ENCODE measurements at places on chromosomes 11 and 22.
A peak's percentile ranks its signal among the peaks of the same experiment; 100 is the strongest.

DNA sequence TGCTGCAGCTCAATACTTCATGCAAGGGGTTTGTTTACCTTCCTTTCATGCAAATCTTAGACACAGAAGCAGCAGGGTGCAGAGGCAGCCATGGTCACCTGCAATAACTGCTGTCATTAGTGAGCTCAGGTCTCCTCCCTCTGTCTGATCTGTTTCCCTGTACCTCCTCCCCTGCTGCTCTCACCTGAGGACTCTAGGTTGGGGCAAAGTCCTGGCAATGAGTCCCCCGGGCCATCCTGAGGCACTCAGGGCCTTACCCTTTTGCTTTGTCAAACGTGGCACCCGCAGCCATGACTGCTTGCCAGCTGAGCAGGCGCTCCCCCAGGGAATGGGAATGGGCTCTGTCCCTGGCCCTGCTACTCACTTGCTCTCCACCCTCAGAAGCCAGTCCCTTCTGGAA, 3.9 kb downstream of the LRRC10B start:
- no peak for DNase-seq

DNA sequence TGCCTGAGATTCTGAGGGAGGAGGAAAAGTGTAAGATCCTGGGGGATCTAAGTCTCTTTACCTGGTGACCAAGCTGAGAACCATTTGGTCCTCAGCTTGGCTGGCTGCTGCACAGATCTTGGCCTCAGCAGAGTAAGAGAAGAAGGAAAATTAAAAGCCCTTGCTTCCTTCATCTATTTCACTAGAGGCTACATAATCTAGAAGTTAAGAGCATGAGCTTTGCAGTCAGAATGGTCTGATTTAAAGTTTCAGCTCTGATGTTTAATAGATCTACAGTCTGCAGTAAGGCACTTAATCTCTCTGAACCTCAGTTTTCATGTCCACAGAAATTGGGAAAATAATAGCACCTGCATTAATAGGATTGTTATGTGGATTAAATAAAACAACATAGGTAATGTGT, 3.1 kb upstream of the ZBTB16 start:
- no peak for DNase-seq

GRCh38 chr11:5689551-5689983, at the start of gene TRIM22:
Gene TRIM22, plus strand, starts transcription at chr11:5689790. Its CDS starts 6,443 bp downstream, at chr11:5696233.
- DNase-seq, result peak; percentile 39

GRCh38 chr11:12106501-12106900, 3.9 kb upstream of the MICAL2 start:
- DNase-seq, result no peak

DNA sequence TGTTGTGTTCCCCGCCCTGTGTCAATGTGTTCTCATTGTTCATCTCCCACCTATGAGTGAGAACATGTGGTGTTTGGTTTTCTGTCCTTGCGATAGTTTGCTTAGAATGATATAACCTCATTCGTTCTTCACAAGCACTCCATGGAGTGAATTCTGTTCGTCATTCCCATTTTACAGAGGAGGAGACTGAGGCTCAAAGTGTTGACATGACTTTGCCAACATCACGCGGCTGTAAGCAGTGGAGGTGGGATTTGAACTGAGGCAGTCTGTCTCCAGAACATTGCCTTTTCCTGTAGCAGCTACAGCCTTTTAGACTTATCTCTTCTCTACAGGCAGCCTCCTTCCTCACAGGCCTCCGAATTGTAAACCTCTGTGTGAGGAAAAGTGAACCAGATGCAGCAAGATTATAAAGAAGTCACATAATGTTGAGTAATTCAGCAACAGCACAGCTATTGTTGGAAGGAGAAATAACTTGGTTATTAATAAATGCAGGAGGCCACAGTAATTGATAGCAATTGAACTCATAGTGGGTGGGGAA, 74.6 kb downstream of the MYO18B start:
- no peak for DNase-seq

DNA sequence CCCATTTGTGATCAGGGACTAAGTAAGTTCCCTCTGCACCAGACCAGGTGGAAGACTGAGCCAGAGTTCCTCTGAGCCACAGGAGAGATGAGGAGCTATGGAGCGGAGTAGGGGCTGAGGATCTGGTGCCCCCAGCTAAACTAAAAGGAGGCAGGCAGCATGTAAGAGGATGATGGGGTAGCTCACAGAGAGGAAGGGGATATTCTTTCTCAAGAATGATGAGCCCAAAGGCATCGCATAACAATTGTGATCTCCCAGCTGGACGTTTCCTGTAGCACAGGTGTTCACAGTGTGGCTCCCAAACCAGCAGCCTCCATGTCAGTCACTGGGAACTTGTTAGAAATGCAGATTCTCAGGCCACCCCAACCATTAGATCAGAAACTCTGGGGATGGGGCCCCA, 24.4 kb downstream of the ADAMTS8 start:
- DNase-seq, result no peak

- no peak for DNase-seq
Observed at GRCh38 chr11:62404435-62404834, 14.4 kb upstream of the SCGB1A1 start.

GRCh38 chr11:75450826-75451821, 18.1 kb upstream of the KLHL35 start:
- DNase-seq, result no peak
